GF-D8 (cell line): ENCODE measurements at places on chromosomes 6 and 20.

GRCh38 chr20:2692886-2693285, 306 bp downstream of the EBF4 start:
- no peak for DNase-seq

GRCh38 chr6:142470421-142470820, 168.6 kb downstream of the ADGRG6 start:
- DNase-seq: no peak

DNA sequence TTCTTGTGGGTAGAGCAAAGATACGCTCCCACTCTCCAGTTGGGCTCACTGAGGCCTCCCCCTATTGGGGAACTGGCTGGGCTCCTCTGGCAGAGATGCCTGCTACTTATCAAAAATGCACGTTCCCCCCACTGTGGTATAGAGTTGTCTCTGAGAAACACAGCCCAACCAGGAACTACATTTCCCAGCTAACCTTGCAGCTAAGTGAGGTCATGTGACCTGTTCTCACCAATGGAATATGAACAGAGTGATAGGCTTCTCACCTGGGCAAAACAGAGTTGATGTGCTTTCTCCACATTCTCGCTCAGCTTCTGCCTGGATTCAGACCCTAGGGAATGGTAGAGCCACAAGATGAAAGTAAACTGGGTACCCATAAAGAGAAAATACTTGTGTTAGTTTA, 49.1 kb upstream of the PTPRT start:
- DNase-seq: no peak

DNA sequence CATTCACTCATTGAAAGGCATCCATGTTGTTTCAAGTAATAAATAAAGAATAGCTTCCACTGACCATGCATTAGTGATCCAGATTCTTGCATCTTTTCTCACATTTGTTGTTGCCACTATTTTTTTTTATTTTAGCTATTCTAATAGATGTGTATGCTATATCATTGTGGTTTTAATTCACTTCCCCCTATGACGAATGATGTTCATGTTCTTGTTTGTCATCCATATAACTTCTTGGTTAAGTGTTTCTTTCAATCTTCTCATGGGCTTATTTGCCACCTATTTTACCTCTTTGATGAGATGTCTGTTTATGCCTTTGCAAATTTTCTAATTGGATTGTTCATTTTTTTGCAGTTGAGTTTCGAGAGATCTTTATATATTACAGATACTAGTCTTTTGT, 681.2 kb downstream of the HDGFL1 start:
- no peak for DNase-seq

GRCh38 chr20:57108742-57109570, 157.5 kb downstream of the BMP7 start:
- no peak for DNase-seq

DNA sequence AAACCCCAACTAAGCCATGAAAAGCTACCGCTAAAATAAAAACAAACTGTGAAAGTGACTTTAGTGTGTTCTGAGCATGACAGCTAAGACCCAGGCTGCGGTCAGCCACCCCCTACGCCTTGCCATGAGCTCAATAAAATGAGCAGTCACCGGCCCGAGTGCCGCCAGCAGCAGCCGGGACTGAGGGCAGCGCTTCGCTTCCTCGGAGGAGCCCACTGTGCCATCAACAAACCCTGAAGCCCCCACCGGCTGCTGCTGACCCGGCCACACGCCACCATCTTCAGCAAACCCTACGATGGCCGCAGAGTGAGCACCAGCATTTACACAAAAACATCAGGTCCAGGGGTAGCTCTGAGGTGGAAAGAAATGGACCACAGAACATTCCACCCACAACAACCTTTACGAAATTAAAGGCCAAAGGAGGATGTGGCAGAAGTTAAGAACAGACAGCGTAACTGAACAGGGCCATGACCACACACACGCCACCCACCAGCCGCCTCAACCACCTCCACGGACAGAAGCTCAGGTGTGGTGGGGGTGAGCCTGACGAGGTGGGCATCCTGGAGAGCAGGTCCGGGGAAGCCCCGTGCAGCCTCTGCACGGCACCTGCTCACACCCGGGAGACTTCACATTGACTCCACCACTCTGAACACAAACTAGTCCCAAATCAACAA, 67.0 kb downstream of the THBS2 start:
- no peak for DNase-seq

DNA sequence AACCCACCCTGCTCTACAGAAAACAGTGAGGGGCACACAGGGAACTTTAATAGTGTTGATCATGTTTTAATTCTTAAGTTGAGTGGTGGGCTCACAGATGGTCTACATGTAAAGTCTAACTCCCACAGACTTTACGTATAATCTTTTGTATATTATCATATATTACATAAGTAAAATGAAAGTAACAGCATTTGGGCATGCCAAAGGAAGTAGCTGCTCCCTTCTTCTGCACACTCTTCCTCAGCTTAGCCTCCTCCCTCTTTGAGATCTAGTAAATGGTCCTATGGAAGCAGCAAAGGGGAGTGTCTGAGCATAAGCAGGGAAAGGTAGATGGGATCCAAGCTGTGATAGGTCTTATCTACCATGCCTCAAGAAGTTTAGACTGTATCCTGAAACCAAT, 11.2 kb downstream of the MED20 start:
- no peak for DNase-seq

GRCh38 chr6:19333936-19334335, 503.2 kb upstream of the ID4 start:
- no peak for DNase-seq

GRCh38 chr20:25064561-25065071, 6.7 kb upstream of the ACSS1 start:
- no peak for DNase-seq

DNA sequence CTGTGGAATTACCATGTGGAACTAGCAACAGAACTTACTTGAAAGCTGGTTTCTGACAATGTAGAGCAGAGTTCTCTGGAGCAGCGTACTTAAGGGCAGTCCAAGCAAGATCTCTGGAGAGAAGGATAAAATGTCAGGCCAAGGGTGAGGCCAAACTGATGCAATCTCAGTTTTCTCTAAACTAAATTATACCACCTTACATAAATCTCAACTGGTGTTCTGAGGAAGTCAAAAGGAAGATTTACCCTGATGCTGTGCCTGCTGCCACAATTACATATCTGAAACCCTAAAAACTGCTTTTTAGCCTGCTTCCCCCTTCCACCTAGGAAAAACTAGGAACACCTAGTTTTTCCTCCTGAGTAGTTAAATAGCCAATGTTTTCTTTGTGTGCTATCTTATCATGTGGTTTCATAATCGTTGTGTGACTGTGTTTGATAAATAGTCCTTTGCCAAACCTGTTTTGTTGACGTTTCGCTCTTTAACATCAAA, 28.1 kb downstream of the NCOA7 start:
- no peak for DNase-seq

- DNase-seq: no peak
These were observed 12.4 kb downstream of the EIF2S2 start for GRCh38 chr20:34099675-34100074.

DNA sequence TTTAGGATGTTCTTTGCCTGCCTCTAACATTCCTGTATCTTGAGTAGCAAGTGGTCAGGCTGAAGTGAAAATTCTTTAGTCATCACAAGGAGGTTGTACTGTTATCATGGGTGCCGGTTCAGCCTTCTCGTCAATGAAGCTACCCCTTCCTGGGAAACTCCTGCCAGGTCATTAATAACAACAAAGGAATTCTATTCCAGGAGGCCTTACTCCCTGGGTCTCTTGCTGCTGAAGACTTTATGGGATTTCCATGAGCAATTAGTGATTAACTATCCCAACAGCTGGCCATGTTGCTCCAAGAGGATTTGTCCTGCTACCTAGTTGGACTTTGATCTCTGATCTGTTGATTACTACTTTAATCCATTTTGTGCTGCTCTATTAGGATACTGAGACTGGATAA, 62.7 kb upstream of the ELOVL5 start:
- DNase-seq: no peak

GRCh38 chr6:13908955-13909381, 15.8 kb upstream of the RNF182 start:
- no peak for DNase-seq

GRCh38 chr6:82843291-82843885, 222.3 kb downstream of the UBE3D start:
- no peak for DNase-seq

GRCh38 chr6:25627001-25627400, 25.0 kb upstream of the SCGN start:
- DNase-seq: no peak

DNA sequence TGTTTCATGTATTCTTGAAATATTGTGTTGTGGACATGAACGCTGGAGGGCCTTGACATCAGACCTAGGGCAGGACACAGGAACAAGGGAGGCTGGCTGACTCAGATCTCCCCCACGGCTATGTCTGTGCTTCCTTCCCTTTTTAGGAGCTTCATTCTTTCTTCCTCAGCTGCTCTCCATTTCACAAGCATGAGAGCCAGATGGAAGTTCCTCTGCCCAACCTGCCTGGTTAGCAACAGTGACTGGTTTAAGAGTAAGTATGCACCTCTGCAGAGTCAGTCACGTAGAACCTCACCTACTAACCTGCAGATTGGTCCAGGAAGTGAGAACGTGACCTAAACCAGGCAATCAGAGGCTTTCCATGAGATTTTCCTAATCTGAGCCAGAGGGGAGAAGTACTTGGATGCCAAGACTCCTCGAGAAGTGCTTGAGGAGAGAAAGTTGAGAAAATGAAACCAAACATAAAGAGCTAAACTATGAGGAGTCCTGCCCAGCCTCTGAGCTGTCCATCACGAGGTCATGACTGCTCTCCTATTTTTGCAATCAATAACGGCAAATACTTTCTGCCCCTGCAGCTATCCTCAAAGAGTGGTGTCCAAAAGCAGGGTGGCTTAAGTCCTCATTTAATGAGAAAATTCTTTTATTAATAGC, 465.2 kb upstream of the CITED2 start:
- DNase-seq: peak; percentile 85

- DNase-seq: no peak
These were observed at the start of gene C6orf141 for GRCh38 chr6:49550492-49551077. Gene C6orf141, plus strand, starts transcription at chr6:49550668. Its CDS starts 125 bp downstream, at chr6:49550793.

DNA sequence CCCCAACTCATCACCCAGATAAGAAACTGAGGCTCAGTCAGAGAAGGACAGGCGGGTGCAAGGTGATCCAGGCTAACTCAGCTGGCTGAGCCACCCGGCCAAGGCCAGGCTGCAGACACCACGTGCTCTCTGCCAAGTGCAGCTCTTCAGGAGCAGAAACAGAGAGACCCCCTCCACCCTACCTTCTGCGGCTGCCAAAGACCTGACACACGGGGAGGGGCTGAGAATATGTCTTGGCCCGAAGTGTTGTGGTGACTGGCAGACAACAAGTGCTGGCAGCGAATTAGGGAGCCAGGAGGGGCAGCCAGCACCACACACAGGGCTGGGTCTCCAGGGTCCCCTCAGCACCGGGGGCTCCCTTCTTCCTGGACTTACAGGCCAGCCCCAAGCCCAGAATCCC, 22.5 kb downstream of the PREX1 start:
- DNase-seq: no peak

GRCh38 chr20:56431471-56431870, 19.4 kb downstream of the CASS4 start:
- no peak for DNase-seq

GRCh38 chr6:142566628-142567396, 265.0 kb downstream of the ADGRG6 start:
- no peak for DNase-seq

GRCh38 chr20:6178537-6178936, 55.7 kb upstream of the FERMT1 start:
- DNase-seq: no peak

GRCh38 chr6:105370351-105370750, 32.5 kb downstream of the PREP start:
- no peak for DNase-seq

DNA sequence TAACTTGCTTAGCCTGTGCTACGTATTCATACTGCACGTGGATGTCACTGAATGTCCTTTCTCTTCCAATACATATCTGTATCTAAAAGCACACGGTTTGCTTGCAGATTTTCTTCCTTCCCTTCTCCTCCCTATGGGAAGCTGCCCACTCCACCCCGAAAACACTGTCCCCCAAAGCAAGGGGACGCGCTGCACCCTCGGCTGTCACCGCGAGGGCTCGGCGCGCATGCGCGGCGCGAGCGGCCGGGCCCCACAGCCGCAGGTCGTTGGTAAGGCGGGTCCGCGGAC, 659 bp downstream of the TMX4 start:
- peak; percentile 49 for DNase-seq

DNA sequence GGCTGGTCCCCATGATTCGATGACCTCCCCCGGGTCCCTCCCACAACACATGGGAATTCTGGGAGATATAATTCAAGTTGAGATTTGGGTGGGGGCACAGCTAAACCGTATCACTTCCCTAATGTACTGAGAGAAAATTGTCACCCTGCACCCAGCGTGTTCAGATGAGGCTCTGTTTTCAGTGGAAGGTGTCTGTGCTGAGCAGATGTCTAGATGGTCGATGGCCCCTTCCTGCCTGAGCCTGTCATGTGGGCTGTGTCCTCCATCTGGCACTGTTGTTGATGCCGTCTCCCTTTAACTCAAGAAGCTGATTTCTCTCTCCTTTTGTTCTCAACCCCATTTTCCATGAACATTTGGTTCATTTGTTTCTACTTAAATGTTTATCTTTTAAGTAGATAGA, 37.0 kb downstream of the TMEM181 start:
- no peak for DNase-seq

DNA sequence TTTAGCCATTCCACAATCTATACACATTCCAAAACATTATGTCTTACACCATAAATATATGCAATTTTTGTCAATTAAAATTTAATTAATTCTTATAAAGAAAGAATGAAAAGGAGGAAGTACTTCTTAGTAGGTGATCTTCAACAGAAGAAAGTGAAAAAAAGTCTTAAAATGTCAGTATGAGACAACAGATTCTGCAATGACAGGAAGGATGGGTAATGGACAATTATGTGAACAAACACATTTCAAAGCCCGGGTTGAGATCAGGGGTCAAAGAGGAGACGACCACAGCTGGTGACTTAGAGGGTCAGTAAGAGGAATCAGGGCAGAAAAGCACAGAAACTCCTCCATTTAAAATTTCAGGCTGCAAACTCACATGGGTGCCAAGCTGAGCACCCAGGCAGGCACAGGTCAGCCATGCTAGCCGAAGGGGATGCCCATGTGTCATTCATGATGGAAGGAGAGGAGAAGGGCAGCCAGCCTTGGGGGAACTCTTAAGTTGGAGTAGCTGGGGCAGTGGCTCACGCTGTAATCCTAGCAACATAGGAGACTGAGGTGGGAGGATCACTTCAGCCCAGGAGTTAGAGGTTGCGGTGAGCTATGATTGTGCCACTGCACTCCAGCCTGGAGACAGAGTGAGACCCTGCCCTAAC, 11.0 kb downstream of the VSX1 start:
- no peak for DNase-seq
